CD4-positive, alpha-beta T cell treated with Interleukin-4 for 1 hour (primary cell): ENCODE measurements at places on chromosomes 7 and 10.
A peak's percentile ranks its signal among the peaks of the same experiment; 100 is the strongest.

GRCh38 chr7:75629044-75629443 lies 109.7 kb downstream of the HIP1 start:
- no peak for DNase-seq

DNA sequence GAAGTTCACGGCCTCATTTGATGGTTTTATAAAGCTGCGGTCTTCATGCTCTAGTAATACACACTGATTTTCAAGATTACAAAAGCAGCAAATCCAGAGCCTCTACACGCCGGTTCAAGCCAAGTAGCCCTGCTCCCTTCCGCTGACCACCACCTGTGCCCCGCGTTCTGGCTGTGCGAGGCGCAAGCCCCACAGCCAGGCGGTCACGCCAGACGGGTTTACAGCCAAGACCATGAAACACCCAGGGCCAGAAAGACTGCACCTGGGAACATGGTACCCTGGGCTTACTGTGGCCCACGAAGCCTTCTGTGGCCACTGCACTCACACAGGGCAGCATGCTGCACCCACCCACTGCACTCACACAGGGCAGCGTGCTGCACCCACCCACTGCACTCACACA lies 33.6 kb downstream of the GPER1 start:
- DNase-seq, result no peak

GRCh38 chr7:132220060-132220459 lies 356.2 kb downstream of the PLXNA4 start:
- no peak for DNase-seq

DNA sequence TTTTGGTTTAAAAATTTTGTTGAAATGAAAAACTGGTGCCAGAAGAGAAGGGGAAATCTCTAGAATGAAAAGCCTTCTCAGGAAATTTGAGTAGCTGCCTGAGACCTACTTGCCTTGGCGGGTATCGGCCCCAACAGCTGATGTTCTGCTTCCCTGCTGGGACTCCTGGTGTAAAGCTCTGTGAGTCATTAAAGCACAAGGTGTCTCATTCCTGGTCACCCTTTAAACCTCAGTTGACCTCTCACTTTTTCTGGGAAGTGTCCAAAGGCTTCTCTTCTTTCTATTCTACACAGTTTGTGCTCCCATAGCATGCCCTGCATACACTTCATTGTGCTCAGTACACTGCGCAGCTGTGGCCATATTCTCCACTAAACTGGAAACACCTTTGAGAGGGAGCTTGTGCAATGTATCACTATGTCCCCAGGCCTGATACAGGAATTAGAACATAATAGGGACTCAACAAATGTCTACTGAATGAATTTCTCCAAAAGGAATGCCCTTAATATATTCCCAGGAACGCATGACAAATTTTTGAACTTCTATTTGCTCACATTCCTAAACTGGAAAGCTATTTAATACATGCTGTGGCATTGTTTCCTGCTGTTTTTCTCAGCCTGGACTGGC lies 303.9 kb downstream of the SDHAF3 start:
- DNase-seq, result no peak

- DNase-seq, result no peak
These were observed 151.4 kb downstream of the OAT start for GRCh38 chr10:124267231-124267885.

GRCh38 chr7:97480772-97481390 lies 251.0 kb upstream of the TAC1 start:
- DNase-seq, result no peak

DNA sequence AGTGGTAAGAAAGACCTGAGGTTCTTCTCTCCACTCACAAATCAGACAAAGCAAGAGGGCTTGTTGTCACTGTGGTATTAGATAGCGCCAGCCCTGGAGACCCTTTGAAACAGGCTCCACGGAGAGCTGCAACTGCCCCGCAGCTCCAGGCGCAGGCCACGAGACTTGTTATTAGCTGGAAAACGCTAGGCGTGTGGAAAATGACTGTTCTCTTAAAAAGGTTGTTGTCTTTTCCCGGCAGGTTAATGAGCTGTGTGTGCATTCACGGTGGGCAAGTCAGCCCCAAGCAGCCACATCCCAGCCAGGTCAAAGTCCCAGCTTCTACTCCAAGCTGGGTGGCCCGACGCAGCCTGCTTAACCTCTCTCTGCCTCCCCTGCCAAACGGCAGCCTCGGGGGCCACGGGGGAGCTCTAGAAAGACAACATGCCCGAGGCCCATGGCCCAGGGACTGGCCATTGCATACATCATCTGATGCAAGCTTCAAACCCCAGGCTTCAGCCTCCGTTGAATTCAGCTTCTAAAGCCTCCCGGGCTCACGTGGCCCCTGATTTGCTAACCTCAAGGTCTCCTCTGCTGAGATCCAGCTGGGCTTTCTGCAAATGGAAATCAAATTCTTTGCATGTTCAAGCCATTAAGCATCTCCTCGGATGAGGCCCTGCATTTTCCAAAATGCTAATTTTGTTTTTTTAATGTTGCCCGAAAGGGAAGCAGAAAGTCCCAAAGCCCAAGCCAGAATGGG lies 61.3 kb upstream of the DNAAF5 start:
- DNase-seq, result no peak

DNA sequence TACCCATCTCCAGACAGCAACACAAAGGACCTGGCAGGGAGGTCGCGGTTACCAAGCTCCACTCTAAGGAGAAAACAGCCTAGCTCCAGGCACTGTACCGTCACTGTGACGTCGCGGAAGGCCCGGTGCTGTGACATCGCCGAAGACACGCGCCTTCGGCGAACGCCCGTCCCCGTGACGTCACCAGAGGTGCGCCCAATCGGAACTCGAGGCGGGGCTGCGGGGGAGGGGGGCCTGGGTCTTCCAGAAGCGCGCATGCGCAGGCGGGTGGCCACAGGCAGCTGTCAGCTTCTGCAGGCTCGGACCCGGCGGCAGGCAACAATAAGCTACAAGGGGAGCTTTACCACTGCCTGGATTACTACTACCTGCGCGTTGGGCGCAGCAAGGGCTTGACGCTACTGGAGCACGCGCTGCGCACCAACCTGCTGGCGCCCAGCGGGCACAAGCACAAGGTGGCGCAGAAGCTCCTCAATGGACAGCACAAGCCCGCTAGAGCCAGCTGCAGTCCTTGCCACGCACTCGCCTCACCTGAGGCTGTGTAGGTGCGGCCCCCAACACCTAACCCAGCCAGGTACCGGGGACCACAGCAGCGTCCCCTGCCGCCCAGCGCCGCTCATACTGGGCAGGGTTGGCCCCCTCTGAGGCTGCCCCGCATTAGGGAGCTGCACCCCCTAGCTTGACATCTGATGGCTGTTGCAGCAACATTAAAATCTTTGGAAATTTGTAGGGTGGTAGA lies 208.4 kb downstream of the TPST1 start:
- DNase-seq, result peak; percentile 90

GRCh38 chr7:30523466-30523865 lies 18.8 kb upstream of the GGCT start:
- no peak for DNase-seq

DNA sequence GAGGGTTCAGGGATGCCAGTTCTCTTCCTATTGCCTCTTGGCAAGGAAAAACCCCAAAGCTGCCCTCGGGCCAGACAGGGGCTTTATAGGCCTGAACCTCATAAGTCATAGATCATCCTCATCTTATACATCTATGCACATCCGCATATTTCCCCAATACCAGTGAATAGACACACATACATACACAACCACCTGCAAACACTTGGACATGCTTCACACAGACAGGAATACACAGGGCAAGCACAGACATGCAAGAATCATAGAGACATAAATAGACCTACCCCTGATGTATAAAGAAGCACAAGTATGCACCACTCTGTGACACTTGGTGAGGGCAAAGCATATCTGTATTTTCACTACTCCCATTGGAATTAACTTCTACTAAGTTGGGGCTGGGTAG lies 30.7 kb downstream of the MBL2 start:
- DNase-seq, result no peak

DNA sequence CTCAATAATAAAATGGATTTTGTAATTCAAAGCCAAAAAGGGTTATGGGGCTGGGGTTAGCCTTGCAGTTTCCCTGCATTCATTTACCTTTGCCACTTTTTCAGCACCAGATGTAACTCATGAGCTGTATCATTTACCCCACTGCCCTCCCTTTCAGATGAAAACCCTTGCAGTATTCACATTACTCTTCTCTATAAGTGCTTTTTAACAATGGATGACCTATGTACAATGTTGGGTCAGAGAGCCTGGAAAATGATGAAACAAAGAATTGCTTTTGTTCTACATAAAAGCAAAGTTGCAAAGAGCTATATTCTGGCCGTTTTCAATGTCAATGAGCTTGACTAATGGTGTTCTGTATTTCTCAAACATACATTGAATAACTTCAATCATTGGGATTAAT lies 189.7 kb downstream of the TMEM26 start:
- DNase-seq, result no peak

GRCh38 chr7:43461349-43462024 lies 121.4 kb upstream of the STK17A start:
- no peak for DNase-seq

DNA sequence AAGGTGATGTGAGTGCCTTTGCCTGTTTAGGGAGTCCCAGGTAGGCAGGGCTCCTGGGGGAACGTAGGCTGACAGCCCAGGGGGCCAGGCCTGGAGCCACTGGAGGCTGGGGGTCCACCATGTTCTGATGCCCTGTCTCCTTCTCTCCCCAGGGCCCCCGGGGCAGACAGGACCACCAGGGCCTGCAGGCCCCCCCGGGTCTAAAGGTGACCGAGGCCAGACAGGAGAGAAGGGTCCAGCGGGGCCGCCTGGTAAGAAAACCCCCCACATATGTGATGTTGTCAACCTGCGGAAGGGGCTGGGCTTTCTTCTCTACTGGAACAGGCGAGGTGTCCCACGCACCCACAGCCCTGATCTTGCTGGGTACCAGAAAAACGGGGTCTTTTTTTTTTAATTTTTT lies 85.2 kb downstream of the MYL10 start:
- no peak for DNase-seq

- no peak for DNase-seq
These were observed 482.6 kb downstream of the RPS24 start for GRCh38 chr10:78516236-78516635.

- no peak for DNase-seq
These were observed 26.2 kb upstream of the ABLIM1 start for GRCh38 chr10:114684084-114684821.

DNA sequence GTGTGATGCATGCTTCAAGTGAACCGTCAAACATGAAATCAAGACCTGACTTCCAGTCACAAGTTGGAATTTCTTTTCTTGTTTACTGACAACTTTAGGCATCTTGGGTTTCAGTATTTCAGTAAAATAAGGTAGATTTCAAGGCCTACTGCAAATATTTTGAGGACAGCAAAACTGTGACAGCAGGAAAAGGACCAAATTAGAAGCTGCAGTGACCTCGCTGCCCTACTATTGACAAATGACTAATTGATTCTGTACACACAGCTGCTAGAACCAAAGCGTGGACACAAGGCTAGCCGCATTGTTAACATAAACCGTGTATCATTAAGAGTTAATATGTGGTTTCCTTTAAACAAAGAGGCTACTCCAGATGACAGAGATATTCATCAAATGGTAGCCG lies 105.7 kb upstream of the SEC61G start:
- DNase-seq, result no peak

GRCh38 chr7:132377015-132377414 lies 199.3 kb downstream of the PLXNA4 start:
- DNase-seq, result no peak

DNA sequence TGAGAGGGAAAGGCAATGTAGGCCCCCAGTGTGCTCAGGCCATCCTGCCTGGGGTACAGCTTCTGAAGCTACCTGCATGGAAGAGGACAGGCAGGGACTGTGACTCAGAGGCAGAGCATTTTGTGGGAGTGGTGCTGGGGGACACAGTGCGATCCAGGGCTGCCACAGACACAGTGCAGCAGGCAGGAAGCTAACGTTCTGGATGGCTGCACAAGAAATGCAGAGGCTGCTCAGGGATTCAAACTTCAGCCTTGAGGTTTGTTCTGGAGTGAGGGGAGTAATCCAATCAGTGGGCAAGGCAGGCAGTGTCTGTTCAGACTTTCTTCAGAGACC lies 648.0 kb upstream of the IGFBP3 start:
- DNase-seq, result no peak

- no peak for DNase-seq
These were observed 180.8 kb upstream of the SLC26A5 start for GRCh38 chr7:103626776-103627175.

DNA sequence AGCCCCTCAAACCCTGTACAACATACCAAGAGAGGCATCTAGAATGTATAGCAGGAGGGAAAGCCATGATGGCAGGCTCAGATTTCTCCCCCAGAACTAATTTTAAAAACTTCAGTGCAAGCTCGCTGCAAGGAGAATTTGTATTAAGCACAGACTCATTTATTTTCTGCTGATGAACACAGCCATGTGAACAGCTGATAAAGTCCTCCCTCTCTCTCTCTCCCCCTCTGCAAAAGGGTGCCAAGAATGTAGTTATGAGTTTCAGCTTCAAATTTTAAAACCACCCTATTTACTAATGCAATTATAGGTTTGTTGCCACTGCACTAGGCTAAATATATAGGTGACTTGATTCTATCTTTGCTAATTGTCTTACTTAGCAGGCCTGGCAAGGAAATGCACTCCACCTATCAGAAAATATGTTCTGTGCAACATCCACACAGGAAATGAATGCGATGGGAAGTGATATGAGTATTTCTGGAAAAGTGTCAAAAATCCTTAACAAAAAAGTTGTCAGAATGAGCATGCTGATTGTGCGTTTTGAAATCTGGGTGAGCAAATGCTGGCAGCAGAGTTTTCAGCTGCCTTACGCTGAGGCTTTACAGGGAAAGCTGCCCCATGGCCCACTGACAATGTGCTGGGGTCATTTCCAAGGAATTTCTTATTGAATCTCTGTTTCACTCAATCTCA lies 43.4 kb upstream of the GHITM start:
- DNase-seq, result no peak

DNA sequence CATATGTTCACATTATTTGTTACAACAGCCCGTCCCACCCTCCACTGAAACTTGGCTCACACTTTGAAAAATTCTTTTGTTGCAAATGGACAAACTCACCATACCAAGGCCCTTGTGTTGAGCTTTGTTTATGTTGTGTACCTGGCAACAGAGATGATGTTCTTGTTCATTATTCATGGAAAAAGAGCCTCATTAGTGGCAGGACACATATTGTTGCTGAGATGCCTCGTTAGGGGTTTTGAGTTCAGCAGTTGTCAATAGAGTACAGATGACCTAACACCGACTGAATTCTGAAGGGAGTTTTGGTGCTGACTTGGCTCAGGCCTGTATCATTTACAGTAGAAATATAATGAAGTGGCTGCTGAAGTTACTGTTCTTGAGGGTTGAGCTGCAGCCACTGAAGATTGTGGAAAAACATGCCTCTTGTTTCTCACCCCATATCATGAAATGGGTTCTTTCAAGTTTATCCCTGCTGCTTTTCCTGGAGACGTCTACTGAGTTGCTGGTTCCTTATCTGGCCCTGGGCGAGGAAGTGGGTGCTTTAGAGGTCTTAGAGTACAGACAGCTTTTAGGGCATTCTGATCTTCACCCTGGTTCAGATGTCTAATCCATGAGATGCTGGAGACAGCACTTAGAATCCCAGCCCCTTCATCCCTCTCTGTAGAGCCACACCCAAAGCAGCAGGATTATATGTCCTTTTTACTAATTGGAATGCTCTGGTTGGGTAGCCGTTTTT lies 149.7 kb downstream of the WNT2 start:
- DNase-seq, result no peak

- no peak for DNase-seq
These were observed 68.5 kb upstream of the DKK1 start for GRCh38 chr10:52245547-52245946.
